ENCODE measurements at places on chromosomes 3 and 15.

- DNase-seq: no peak
Observed at GRCh38 chr15:80803580-80804525, 24.7 kb downstream of the CEMIP start.

DNA sequence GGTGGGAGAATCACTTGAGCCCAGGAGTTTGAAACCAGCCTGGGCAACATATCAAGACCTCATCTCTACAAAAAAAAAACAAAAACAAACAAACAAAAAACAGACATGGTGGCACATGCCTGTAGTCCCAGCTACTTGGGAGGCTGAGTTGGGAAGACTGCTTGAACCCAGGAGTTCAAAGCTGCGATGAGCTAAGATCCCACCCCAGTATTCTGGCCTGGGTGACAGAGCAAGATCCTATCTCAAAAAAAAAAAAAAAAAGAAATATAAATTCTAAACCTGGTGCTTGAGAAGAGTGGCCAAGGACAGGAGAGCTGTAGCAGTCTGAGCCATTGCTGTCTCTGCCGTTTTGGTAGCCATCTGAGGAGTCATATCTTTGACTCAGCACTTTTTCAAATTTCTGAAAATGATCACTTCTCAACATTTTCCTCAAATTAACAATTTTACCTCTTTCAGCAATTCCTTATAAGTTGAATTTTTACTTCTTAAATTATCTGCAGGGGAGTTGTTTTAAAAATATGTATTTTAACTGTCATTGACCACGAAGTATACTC, 3.6 kb upstream of the DENND4A start:
- no peak for DNase-seq

- no peak for DNase-seq
Observed at GRCh38 chr15:33963831-33964664, 4.2 kb upstream of the CHRM5 start.

- DNase-seq: no peak
Observed at GRCh38 chr3:124714223-124714853, 15.9 kb upstream of the UMPS start.

- DNase-seq: no peak
Observed at GRCh38 chr3:189342811-189343210, 171.0 kb downstream of the TPRG1 start.

DNA sequence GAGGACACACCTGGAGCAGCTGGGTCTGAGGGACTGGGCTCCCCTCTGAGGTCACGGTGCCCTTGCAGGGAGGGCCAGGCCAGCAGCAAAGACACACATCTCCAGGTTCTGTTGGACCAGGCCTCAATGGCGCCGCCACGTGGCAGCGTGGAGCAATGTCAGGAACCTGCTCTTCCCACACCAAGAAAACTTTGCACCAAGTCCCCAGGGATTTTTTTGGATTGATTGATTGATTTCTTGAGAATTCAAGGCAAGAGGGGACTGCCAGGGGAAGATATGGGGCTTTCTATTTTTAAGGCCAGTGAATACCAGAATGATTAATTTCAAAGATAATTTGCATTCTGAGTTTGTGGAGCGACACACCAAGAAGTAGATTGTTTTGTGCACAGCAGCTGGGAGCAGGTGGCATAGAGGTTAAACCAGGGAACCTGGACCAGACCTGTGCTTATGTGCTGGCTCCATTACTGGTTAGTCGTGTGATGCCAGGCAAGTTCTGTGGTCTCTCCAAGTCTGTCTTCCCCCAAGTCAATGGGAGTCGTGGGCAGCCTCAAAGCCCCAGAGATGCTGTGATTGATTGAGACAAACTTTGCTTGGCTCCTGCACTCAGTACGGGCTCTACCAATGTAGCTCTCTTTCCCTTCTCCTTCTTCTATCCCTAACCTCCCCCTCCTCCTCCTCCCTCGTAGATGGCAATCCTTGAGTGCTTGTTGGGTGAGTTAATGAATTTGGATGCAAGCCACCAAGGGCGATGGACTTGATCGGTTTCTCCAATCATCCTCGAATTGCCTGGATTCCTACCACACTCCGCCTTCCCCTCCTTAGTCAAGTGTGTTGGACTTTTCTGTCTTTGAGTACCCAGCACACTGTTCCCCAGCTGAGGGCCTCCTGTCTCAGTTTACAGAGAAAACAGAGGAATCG, 96.2 kb upstream of the TRPM1 start:
- DNase-seq: no peak

- no peak for DNase-seq
Observed at GRCh38 chr3:22175947-22176346, 424.9 kb upstream of the ZNF385D start.

- no peak for DNase-seq
Observed at GRCh38 chr15:41493902-41494189, 172 bp downstream of the ITPKA start.
